ENCODE measurements at places on chromosomes 4 and X.

DNA sequence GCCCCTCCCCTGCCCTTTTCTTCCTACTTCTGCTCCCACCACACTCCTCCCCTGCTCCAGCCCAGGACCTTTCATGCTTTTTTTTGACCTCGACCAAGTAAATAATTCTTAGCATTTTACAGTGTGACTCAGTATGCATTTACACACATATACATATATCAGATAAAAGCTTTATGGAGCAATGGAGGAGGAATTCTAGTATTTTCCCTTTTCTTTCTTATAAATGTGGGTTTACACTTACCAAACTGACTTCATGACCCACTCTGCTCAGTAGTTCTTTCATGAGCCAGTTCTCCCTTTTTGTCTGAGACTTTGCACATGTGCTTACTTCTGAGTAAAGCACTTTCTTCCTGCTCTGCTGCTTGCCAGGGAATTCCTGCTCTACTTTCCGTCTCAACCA lies 111.8 kb upstream of the H2AZ1 start:
- no peak for DNase-seq

- no peak for DNase-seq
These were observed 62.6 kb downstream of the PKD2 start for GRCh38 chr4:88070031-88070430.

DNA sequence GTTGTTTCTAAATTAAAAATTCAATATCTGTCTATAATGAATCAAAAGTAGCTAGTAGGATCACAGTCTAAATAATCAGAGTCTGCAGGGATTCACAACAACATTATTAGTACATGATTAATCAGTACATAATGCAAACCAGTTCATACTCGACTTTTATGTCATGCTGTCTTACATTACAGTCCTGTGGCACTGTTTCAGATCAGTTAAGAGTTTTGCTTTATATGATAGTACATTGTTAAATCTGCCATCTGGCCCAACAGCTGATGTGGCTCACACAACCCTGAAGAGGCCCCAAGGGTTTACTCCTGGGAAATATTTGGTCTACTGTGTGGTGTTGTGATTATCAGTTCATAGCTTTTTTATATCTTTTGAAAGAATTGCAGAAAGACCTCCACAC lies 247.1 kb upstream of the ETNPPL start:
- DNase-seq = no peak

- no peak for DNase-seq
These were observed 2.0 kb upstream of the TRPC3 start for GRCh38 chr4:121953860-121954259.

DNA sequence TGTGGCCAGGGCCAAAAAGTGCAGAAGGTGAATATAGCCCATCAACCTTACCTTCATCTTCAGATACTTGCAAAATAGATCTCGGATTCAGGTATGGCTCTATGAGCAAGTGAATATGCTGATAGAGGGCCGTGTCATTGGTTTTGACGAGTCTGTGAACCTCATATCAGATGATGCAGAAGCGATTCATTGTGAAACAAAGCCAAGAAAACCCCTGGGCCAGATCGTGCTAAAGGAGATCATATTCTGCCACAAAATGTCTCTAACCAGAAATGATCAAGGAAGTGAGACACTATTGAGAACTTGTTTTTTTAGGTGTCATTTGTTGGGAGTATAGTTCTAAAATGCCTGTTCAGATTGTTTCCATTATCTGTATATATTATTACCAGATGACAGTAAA lies 48.3 kb downstream of the PDK3 start:
- no peak for DNase-seq

GRCh38 chr4:2484993-2485392 lies 16.1 kb downstream of the RNF4 start:
- peak; percentile 62 for DNase-seq

GRCh38 chr4:8473920-8474590 lies 33.5 kb downstream of the TRMT44 start:
- no peak for DNase-seq

DNA sequence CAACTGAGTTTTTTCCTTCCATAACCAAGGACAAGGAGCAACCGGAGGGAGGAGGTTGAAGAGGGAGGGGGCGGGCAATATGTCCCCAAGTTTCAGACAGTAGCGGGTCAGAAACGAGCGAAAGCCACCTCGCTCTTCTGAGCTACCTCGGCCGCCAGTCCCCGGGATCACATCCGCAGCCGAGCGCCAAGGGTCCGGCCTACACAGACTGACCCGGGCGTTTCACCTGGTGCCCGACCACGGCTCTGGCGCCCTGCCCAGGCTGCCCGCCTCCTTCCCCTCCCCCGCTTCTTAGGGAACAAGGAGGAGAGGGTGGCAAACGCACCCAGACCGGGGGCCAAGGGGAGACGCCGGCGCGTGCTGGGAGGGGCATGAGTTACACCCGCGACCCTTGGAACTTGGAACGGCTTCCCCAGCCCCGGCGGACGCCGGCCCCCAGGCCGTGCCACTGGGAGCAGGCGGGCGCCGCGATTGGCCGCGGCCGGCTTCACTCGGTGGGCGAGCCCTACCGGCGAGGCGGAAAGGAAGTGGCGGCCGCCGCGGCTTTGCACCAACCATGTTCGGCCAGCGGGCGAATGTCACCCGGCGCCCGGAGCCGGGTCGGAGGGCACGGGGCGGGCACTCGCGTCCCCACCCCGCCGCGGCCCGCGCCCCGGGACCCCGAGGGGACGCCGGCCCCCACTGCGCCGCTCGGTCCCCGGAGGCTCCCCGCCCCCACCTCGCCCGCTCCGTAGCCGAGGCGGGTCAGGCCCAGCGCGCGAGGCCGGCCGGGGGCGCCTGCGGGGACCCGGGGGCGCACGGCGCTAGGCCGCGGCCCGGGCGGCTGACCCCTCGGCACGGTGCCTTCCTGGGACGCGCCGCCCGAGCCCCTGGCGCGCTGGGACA lies 1.5 kb downstream of the IRF2 start:
- DNase-seq = peak; percentile 79

All from left hindlimb (tissue), 1 donor.